ENCODE measurements at places on chromosomes 7 and 10. TPM values are rescaled to one million over a fixed set of nuclear protein-coding genes. Genes with fewer than 3 reads are reported as not detected.

Gene JAZF1
- total RNA-seq = 4.2 TPM

DNA sequence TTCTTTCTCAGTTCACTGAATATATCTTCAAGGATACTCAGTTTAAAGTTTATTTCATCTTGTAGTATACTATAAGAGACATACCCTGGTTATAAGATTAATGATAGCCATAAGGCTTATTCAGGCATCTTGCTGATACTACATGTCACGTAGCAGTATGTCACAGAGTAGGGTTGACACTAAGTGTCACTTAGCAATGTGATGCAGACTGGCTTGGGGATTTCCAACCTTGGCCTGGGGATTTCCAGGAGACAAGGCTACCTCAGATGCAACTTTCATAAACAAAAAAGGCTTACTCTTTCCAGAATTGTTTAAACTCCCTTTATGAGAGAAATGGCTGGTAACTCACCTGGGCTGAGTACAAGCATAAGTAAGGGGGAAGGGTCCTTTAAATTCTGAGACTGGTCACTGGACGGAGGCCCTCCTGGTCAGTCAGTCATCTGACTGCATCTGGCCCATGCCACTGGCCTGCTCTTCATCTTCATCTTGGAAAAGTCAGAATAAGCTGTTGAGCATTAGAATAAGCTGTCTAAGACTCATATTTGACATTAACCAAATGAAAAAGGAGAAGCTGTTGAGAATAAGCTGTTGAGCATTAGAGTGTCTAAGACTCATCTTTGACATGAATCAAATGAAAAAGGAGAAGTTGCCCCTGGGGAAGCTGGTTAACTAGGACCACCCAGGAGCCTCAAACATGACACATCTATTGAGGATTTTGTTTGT is 9.5 kb downstream of the SLC13A1 start:
- peaks cover 4% of the 10 kb centered on the region for H3K4me1 ChIP-seq
- H3K36me3 ChIP-seq = no peaks in the 10 kb centered on the region
- H3K27ac ChIP-seq = no peak overlapping the region
- H3K4me3 ChIP-seq = no peak overlapping the region

- no peak overlapping the region for H3K27ac ChIP-seq
- DNase-seq = no peak
- no peaks in the 10 kb centered on the region for H3K27me3 ChIP-seq
- H3K4me1 ChIP-seq = peaks cover 6% of the 10 kb centered on the region
- H3K4me3 ChIP-seq = no peak overlapping the region
Measured at GRCh38 chr10:113720386-113720785, 31.1 kb upstream of the PLEKHS1 start.

Gene RNF133
- total RNA-seq = not detected

Gene PIK3CG
- total RNA-seq = 28.1 TPM

- no peaks in the 10 kb centered on the region for H3K27me3 ChIP-seq
- no peak overlapping the region for H3K27ac ChIP-seq
- H3K4me1 ChIP-seq = no peaks in the 10 kb centered on the region
- no peak overlapping the region for H3K4me3 ChIP-seq
- no peak for DNase-seq
Measured at GRCh38 chr10:128296253-128297007, 170.2 kb upstream of the MKI67 start.

DNA sequence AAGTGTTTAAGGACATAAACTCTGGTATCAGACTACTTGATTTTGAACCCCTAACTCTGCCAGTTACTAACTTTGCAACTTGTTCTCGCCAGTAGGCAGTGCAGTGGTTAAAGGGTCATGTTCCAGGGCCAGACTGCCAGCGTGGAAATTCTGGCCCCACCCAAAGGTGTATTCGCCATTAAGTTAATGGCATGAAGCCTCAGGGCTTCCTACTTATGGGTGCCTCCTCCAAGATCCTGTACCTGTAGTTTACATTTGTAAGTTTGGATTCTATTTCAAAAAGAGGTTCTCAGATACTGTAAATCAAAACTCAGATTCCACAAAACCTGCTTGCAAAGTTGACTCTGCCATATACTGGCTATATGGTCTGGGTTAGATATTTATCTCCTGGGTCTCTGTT is 2.8 kb upstream of the PIP start:
- no peaks in the 10 kb centered on the region for H3K4me1 ChIP-seq
- no peak overlapping the region for H3K27ac ChIP-seq
- H3K27me3 ChIP-seq = peaks cover 7% of the 10 kb centered on the region
- H3K4me3 ChIP-seq = no peak overlapping the region
- no peak for DNase-seq

GRCh38 chr10:124918191-124918830 is 23.6 kb upstream of the ZRANB1 start:
- H3K4me3 ChIP-seq = peak overlapping the region; percentile 94
- H3K4me1 ChIP-seq = peaks cover 26% of the 10 kb centered on the region
- H3K27me3 ChIP-seq = no peaks in the 10 kb centered on the region
- peak overlapping the region; percentile 95 for H3K27ac ChIP-seq

DNA sequence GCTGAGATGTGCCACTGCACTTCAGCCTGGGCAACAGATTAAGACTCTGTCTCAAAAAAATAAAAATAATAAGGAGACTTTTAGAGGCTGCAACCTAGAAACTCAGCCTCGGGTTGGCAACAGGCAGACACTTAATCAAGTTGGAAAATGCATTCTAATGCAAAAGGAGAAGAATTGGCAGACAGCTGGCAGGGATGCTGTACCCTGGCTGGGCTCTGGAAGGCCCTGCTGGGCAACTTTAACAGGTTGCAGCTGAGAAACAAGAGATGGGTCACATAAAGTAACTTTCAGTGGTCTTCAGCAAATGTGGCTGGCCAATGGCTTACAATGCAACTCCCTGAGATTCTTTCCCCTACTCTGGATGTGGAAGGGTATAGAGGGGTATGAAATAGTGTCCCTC is 1225.7 kb downstream of the TYW1 start:
- peaks cover 2% of the 10 kb centered on the region for H3K36me3 ChIP-seq
- no peak overlapping the region for H3K4me3 ChIP-seq
- H3K27ac ChIP-seq = no peak overlapping the region
- no peaks in the 10 kb centered on the region for H3K4me1 ChIP-seq
- no peak for DNase-seq

GRCh38 chr10:109821672-109822071 is 101.6 kb downstream of the XPNPEP1 start:
- H3K4me1 ChIP-seq = no peaks in the 10 kb centered on the region
- H3K27ac ChIP-seq = no peak overlapping the region
- no peaks in the 10 kb centered on the region for H3K36me3 ChIP-seq

Gene OR2A5
- not detected for total RNA-seq

GRCh38 chr10:118823256-118823907 is 68.6 kb upstream of the CACUL1 start:
- no peak overlapping the region for H3K4me3 ChIP-seq
- H3K36me3 ChIP-seq = no peaks in the 10 kb centered on the region
- peaks cover 1% of the 10 kb centered on the region for H3K4me1 ChIP-seq
- no peak overlapping the region for H3K27ac ChIP-seq
- H3K27me3 ChIP-seq = peaks cover 4% of the 10 kb centered on the region

DNA sequence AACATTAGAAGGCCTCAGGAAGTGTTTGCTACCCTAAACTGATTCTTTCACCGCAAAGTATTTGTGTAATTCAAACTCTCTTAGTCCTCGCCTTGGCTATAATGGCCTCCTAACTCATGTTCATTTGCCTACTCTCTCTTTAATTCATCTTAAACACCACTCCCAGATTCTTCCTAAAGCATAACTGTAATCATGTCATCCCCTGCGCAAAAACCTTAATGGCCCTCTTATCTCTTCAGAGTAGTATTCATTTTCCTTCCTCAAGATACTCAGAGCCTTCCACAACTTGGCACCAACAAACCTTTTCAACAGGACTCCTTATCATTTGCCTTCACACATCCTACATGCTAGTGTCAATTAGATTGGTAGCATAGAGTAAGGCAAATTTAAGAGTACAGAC is 42.9 kb downstream of the CSTF2T start:
- H3K4me1 ChIP-seq = no peaks in the 10 kb centered on the region
- no peak overlapping the region for H3K4me3 ChIP-seq
- H3K27me3 ChIP-seq = peaks cover 7% of the 10 kb centered on the region
- no peak overlapping the region for H3K27ac ChIP-seq
- DNase-seq = no peak

Gene UMAD1
- 11.8 TPM for total RNA-seq

GRCh38 chr10:80702143-80702542 is 164.4 kb downstream of the SH2D4B start:
- no peak for DNase-seq
- H3K36me3 ChIP-seq = no peaks in the 10 kb centered on the region
- H3K4me1 ChIP-seq = no peaks in the 10 kb centered on the region
- H3K27ac ChIP-seq = no peak overlapping the region
- H3K4me3 ChIP-seq = no peak overlapping the region

GRCh38 chr10:122207596-122207995 is 63.5 kb upstream of the BTBD16 start:
- H3K27ac ChIP-seq = no peak overlapping the region
- no peak overlapping the region for H3K4me3 ChIP-seq
- no peaks in the 10 kb centered on the region for H3K4me1 ChIP-seq
- H3K27me3 ChIP-seq = peaks cover 3% of the 10 kb centered on the region
- no peak for DNase-seq
- H3K36me3 ChIP-seq = no peaks in the 10 kb centered on the region

- no peak for DNase-seq
- H3K27me3 ChIP-seq = no peaks in the 10 kb centered on the region
- no peak overlapping the region for H3K27ac ChIP-seq
- no peaks in the 10 kb centered on the region for H3K36me3 ChIP-seq
Measured at GRCh38 chr7:47453093-47454061, 128.5 kb downstream of the TNS3 start.

DNA sequence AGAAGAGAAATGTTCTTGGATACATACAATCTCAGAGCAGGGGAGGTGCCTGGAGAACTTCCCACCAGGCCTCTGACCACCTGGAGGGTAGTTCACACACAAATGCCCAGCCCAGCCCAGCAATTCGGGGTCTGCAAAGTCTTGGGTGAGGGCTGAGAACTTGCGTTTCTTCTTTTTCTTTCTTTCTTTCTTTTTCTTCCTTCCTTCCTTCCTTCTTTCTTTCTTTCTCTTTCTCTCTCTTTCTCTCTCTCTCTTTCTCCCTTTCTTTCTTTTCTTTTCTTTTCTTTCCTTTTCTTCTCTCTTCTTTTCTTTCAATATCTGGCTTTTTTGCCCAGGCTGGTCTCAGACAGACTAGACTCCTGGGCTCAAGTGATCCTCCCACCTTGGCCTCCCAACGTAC is 22.4 kb downstream of the NPC1L1 start:
- H3K4me1 ChIP-seq = no peaks in the 10 kb centered on the region
- peaks cover 2% of the 10 kb centered on the region for H3K27me3 ChIP-seq
- H3K27ac ChIP-seq = no peak overlapping the region
- no peak overlapping the region for H3K4me3 ChIP-seq
- DNase-seq = no peak

- H3K27ac ChIP-seq = no peak overlapping the region
- peaks cover 10% of the 10 kb centered on the region for H3K36me3 ChIP-seq
- H3K4me3 ChIP-seq = no peak overlapping the region
Measured at GRCh38 chr10:132716691-132717490, 69.1 kb downstream of the NKX6-2 start.

Gene TEX47
- not detected for total RNA-seq

Gene CYP2E1
- total RNA-seq = 0.33 TPM

DNA sequence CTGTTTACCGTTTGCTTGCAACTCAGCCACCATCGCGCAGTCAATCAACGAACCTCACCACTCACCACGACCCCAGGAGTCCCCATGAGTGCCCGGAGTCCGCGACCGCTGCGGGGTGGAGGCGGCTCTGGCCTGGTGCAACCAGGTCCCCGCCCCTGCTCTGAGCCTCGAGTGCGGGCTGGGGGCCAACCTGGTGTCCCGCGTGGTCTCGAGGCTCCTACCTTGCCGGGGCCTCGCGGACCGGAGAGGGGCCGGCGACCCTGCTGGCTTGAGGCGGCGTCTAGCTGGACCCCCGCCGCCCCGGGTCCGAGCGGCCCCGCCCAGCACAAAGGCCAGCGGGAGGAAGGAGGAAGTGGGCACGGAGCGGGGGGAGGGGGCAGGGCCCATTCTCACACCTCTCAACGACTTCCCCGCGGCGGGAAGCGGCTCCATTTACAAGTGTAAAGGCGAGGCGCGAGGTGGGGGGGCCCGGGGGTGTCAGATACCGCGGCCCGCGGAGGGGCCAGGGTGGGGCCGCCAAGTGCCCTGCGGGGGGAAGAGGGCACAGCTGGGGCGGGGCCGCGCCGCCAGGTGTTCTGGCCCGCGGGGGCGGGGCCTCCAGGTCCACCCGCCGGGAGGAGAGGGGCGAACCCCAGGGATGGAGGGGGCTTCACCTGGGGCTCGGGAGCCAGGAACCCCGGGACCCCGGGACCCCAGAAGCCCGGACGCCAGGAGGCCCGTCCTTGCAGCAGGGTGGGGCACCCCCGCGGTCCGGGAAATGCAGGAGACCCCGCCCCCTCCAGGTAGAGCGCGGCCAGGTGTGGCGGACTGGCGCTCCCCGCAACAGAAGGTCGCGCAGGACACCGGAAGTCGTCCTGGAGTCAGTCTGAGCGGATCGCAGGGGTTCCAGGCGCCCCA is 8.6 kb downstream of the CTBP2 start:
- no peak overlapping the region for H3K4me3 ChIP-seq
- DNase-seq = no peak
- H3K4me1 ChIP-seq = no peaks in the 10 kb centered on the region

Gene SDHAF3
- total RNA-seq = 27.8 TPM

All from activated CD4-positive, alpha-beta T cell treated with anti-CD3 and anti-CD28 coated beads, Interleukin-2, amount 10 ng/mL, durations not matched to agents 24 days and 14 days (primary cell).